HEK293T (cell line): ENCODE measurements at places on chromosomes 1 and 21.

- DNase-seq = no peak
Measured at GRCh38 chr1:94544706-94545490, 3.3 kb upstream of the F3 start.

GRCh38 chr1:205128050-205128449, 6.3 kb upstream of the RBBP5 start:
- DNase-seq = no peak

- no peak for DNase-seq
Measured at GRCh38 chr1:34276606-34277005, 99.9 kb downstream of the C1orf94 start.

DNA sequence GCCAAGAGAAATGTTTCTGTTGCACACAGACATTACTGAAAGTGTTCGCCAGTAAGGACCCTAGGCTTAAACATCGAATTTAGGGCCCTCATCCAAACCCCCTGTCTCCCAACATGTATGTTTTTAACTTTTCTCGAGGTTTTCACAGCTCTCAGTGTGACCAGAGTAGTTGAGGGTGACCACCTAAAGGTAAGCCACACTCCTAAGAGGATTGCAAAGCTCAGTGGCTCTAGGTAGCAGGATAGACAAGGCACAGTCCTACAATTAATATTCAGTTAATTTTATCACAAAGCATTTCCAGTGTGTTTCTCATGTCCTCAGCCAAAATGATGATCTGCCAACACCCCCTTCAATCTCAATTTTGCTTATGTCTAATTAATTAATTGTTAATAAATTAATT, 695 bp upstream of the ALG14 start:
- peak; percentile 25 for DNase-seq

GRCh38 chr1:47830641-47831333, 166.4 kb downstream of the TRABD2B start:
- no peak for DNase-seq

- DNase-seq = no peak
Measured at GRCh38 chr21:40813918-40814317, 33.0 kb downstream of the DSCAM start.

- no peak for DNase-seq
Measured at GRCh38 chr21:14500873-14501272, 45.2 kb downstream of the SAMSN1 start.

DNA sequence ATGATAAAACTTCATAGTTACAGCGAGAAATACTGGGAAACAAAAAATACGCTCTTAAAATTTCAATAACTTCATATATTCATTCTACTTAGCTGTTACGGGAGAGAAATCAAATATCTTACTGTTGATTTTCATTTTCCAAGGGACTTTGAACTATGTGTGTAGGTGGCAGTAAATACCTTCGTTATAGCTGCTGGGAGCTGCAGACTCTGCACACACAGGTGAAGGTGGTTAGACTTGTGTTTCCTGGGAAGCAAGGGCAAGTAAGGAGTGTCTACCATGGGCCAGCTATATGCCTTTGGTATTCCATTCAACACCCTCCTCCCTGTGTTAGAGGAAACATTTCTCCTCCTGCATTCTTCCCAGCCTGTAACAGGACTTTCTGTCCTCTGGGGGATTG, 51.4 kb upstream of the DIRAS3 start:
- DNase-seq = no peak

GRCh38 chr1:68204977-68205630, 27.2 kb downstream of the WLS start:
- DNase-seq = no peak

GRCh38 chr1:32273391-32274208, 18.3 kb upstream of the HDAC1 start:
- DNase-seq = no peak

GRCh38 chr1:234665975-234666605, 56.1 kb upstream of the IRF2BP2 start:
- DNase-seq = no peak

DNA sequence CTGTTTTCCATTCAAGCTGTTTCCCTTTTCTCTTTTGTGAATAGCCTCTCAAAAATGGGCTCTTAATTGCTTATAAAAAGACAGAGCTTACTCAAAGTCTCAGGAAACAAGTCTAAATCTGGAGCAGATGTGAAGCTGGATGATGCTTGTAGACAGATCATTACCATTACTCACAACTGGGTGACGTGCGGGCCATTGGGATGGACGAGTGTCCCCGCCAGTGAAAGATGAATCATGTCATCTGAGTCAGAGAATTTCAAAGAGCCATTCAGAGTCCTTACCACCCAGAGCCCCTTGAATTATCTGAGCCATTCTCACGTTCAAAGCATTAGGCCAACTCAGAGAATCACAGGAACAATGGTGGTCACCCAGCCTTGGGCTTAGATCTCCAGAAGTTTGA, 134.6 kb downstream of the HUNK start:
- no peak for DNase-seq
